ENCODE measurements at places on chromosomes 7 and 10.

GRCh38 chr7:99525713-99526440 is 21.4 kb downstream of the ZKSCAN5 start:
- DNase-seq = peak; percentile 13
- H3K4me1 ChIP-seq = no peaks in the 10 kb centered on the region
- H3K36me3 ChIP-seq = peaks cover 22% of the 10 kb centered on the region

DNA sequence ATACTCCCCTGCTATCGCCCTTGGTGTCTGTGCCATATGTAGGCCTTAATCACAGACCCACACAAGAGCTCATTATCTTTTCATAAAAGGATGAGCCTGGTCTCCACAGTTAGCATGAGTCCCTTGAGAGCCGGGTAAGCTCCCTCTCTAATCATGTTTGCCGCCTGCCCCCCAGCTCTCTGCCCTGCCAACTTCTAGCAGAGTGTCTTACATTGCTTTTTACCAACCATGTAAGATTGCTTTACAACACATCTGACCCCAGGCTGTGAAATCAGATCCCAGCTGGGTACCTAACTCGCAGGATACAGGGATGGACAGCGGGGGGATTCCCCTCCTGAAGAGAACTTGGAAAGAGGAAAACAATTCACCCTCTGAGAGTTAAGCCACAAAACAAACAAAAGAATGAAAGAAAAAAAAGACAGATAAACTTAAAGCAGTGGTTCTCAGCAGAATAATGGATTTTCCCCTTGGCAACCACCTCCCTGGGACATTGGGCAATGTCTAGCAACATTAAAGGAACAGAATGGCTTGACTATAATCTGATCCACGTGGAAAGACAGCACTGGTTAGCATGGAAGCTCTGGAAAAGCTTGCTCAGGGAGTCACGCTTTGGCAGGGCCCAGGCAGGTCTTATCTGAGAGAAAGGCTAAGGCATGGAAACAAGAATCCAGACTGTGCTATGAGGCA is 39.4 kb upstream of the ATOH7 start:
- H3K27me3 ChIP-seq = no peaks in the 10 kb centered on the region
- H3K4me3 ChIP-seq = no peak overlapping the region
- H3K36me3 ChIP-seq = no peaks in the 10 kb centered on the region
- no peaks in the 10 kb centered on the region for H3K4me1 ChIP-seq
- no peak overlapping the region for H3K27ac ChIP-seq
- DNase-seq = no peak

DNA sequence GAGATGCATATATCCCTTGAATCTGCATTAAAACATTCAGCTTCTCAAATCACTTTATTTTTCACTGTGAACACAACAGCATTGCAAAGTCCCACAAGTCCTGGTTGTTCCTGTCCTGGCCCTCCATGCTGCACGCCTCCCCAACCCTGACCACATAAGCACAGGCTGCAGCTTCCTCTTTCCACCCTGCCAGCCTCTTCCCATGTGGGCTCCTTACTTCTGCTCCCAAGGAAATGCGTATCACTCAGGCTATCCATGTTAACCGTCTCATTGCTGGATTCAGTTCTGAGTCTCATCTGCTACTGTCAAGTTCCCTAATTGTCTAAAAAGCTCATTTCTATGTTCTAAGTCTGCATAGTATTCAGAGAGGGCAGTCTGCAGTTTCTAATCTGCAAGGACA is 89.7 kb upstream of the ZPBP start:
- H3K4me1 ChIP-seq = no peaks in the 10 kb centered on the region
- no peak overlapping the region for H3K27ac ChIP-seq

GRCh38 chr7:82964150-82964882 is 198.4 kb downstream of the PCLO start:
- no peak overlapping the region for H3K27ac ChIP-seq
- H3K4me3 ChIP-seq = no peak overlapping the region
- no peaks in the 10 kb centered on the region for H3K36me3 ChIP-seq
- no peak for DNase-seq
- no peaks in the 10 kb centered on the region for H3K27me3 ChIP-seq
- no peaks in the 10 kb centered on the region for H3K4me1 ChIP-seq

- no peak for DNase-seq
- H3K27me3 ChIP-seq = 0 out of 2 replicates have a peak, but pooled peaks cover 7% of the 10 kb centered on the region
- H3K4me3 ChIP-seq = no peak overlapping the region
- H3K4me1 ChIP-seq = no peaks in the 10 kb centered on the region
These were observed 45.2 kb downstream of the KIAA1217 start for GRCh38 chr10:24254180-24254579.

DNA sequence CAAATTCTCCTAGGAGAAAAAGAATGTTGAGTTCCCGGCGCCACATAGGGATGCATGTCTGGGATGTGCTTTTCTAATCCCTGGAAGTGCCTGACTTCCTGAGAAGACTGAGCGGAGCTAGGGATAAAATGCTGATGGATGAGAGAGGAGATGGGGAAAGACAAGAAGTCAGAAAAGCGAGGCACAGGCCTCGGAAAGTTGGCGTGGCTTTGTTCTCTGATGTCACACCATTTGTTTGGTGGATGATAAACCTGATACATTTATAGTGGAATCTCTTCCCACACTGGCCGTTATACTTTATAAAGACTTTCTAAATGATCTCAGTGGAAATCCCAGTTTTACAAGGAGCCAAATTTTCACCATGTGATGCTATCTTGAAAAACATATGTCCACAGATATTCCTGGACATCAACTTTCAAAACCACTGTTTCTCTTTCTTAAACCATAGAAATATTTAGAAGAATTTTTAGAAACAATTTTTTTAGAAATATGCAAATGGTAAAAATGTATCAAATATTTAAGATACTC is 188.8 kb upstream of the SVIL start:
- no peak overlapping the region for H3K27ac ChIP-seq

- H3K36me3 ChIP-seq = no peaks in the 10 kb centered on the region
- no peak overlapping the region for H3K4me3 ChIP-seq
- no peak overlapping the region for H3K27ac ChIP-seq
- no peak for DNase-seq
These were observed 365.1 kb downstream of the GRID1 start for GRCh38 chr10:86001521-86001920.

DNA sequence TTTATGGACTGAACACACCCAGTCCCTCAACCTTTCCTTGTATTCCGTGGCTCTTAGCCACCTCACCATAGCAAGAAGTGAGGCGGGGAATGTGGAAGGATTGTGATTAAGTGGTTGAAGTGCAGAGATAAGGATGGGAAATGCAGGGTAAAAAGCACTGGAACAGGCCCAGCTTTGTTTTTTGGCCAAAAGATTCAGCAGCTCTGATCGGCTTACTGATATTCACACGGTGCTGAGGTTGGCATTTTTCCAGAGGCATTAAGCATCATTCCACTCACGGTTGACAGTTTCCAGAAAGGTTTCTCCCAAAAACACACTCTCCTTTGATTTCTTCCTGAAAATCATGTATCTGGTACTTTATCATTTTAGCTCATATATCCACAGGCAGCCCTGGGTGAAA is 544.2 kb downstream of the CNTNAP2 start:
- no peak overlapping the region for H3K4me3 ChIP-seq
- H3K27me3 ChIP-seq = no peaks in the 10 kb centered on the region
- no peak overlapping the region for H3K27ac ChIP-seq
- H3K4me1 ChIP-seq = no peaks in the 10 kb centered on the region

GRCh38 chr7:24778543-24779282 is 21.4 kb upstream of the GSDME start:
- no peak overlapping the region for H3K27ac ChIP-seq
- DNase-seq = no peak
- no peaks in the 10 kb centered on the region for H3K27me3 ChIP-seq
- peaks cover 6% of the 10 kb centered on the region for H3K4me1 ChIP-seq
- no peaks in the 10 kb centered on the region for H3K36me3 ChIP-seq

- DNase-seq = no peak
- H3K4me1 ChIP-seq = peaks cover 32% of the 10 kb centered on the region
- H3K36me3 ChIP-seq = no peaks in the 10 kb centered on the region
- H3K4me3 ChIP-seq = peak overlapping the region; percentile 71
- H3K27ac ChIP-seq = peak overlapping the region; percentile 59
These were observed 1.1 kb downstream of the VIM start for GRCh38 chr10:17229016-17229716.

DNA sequence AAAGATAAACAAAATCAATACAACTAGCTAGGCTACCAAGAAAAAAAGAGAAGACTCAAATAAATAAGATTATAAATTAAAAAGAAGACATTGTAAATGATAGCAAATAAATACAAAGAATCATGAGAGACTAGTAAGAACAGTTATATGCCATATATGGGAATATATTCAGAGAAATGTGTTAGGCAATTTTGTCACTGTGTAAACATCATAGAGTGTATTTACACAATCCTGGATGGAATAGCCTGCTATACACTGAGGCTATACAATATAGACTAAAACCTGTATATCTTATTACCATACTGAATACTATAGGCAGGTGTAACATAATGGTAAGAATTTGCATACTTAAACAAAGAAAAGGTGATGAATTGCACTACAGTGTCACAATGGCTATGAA is 717.4 kb downstream of the PARD3 start:
- H3K27me3 ChIP-seq = no peaks in the 10 kb centered on the region
- H3K27ac ChIP-seq = no peak overlapping the region
- no peak overlapping the region for H3K4me3 ChIP-seq
- no peak for DNase-seq
- no peaks in the 10 kb centered on the region for H3K36me3 ChIP-seq

- 0 out of 2 replicates have a peak, but pooled peaks cover 5% of the 10 kb centered on the region for H3K27me3 ChIP-seq
- H3K4me3 ChIP-seq = no peak overlapping the region
- no peak for DNase-seq
- no peaks in the 10 kb centered on the region for H3K4me1 ChIP-seq
These were observed 566.5 kb downstream of the ATRNL1 start for GRCh38 chr10:115659616-115660015.

DNA sequence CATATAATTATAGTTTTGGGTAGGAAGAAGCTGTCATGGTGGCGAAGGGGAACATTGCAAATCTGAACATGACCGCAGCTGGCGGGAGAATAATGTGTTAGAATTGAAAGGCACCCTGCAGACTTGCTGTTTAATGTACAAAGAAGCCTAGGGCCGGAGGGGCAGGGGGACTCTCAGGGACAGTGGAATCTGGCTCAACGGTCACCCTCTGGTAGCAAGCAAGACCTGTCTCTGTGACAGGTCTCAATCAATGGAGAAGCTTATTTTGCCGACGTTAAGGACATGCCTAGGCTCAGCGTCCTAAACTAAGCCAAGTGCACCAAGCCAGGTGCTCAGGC is 177.3 kb downstream of the NSUN6 start:
- H3K4me3 ChIP-seq = no peak overlapping the region
- DNase-seq = no peak
- no peaks in the 10 kb centered on the region for H3K36me3 ChIP-seq
- 0 out of 2 replicates have a peak, but pooled peaks cover 4% of the 10 kb centered on the region for H3K27me3 ChIP-seq

- no peaks in the 10 kb centered on the region for H3K27me3 ChIP-seq
- peaks cover 99% of the 10 kb centered on the region for H3K4me1 ChIP-seq
- peak overlapping the region; percentile 75 for H3K27ac ChIP-seq
- DNase-seq = peak; percentile 63
- H3K4me3 ChIP-seq = peak overlapping the region; percentile 56
- no peaks in the 10 kb centered on the region for H3K36me3 ChIP-seq
These were observed 4.6 kb upstream of the SERPINE1 start for GRCh38 chr7:101121991-101122932.
